ENCODE measurements at places on chromosomes 1 and 21.

GRCh38 chr1:47953661-47954060, 43.5 kb downstream of the TRABD2B start:
- no peak for DNase-seq

- no peak for DNase-seq
Observed at GRCh38 chr21:45335761-45336534, 48.3 kb upstream of the POFUT2 start.

GRCh38 chr1:31562707-31563360, 13.5 kb upstream of the TINAGL1 start:
- DNase-seq, result no peak

DNA sequence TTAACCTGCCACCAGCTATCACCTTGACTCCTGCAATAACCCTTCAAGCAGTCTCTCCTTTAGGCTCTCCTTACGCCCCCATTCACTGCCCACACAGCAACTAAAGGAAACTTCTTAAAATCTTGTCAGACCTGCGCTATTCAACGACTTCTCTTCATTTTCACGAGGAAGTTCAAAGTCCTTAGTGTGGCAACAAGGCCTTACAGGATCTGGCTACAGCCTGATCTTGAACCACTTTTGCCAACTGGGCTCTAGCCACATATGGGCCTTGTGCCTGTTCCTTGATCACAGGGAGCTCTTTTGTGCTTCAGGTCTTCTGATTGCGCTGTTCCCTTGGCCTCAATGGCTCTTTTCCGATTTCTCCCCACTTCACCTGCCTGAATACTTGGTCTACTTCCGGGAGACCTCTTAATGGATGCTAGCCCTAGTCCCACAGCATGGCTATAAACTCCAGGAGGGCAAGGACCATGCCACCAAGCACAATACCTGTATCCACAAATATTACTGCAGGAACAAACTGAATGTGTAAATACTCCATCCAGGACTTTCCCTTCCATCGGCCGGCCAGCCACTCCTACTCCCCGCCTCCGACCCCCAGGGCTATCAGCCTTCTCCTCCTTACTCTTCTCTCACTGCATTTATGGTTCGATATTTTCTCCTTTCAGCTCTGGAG, 2.3 kb upstream of the CTNNBIP1 start:
- DNase-seq, result no peak

DNA sequence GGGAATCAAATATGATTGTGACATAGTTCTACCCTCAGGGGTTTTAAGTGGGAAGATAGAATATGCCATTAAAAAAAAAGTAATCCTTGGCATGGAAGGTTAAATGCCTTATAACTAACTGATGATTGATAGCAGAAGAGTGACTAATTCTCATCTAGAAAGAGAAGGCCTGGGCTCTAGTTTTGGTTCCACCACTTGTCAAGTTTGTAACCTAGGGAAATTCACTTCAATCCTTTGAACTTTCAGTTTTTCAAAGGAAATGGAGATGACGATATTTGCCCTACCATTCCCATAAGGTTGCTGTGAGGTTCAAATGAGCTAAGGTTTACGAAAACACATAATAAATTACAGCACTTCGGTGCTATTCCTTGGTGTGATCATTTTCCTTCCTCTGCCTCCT, 88.5 kb downstream of the GPR88 start:
- no peak for DNase-seq

DNA sequence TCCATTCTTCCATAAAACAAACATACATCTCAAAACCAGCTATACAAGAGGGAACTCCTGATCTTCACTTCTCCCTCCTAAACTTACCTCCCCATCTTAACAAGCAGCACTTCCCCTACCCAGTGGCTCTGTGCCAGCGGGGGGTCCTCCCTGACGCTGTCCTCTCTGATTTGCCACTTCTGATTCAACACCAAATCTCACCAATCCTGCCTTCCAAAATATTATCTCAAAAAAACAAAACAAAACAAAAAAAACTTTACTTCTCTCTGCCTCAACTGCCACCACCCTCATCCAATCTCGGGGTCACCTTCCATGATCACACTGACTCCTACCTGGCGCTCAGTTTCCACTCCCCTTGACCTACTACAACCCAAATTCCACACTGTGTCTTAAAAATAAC, 72.8 kb downstream of the SLC45A1 start:
- no peak for DNase-seq

DNA sequence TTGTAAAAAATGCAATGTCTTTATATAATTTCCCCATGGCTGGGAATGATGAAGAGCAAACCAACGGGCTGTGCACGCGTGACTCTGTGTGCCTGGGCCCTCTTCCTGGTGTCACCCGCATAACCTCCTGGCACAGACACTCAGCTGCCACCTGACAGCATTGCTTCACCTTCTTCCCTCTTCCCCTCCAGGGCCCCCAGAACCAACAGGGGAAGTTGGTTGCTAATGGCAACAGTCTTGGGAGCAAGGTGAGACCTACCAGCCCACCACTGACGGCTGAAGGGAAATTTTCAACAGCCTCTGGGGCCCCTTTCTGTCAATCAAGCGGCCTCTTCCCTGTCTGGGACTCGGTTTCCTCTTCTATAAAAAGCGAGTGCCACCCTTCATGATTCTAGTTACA, 33.2 kb downstream of the SSBP3 start:
- DNase-seq, result no peak

GRCh38 chr1:84166797-84167196, 22.7 kb downstream of the PRKACB start:
- DNase-seq, result no peak
